ENCODE measurements at places on chromosomes 1 and 21. TPM values are rescaled to one million over a fixed set of nuclear protein-coding genes. Genes with fewer than 3 reads are reported as not detected.

Gene PRR9
- 0.33 TPM for polyA plus RNA-seq

Gene DMBX1
- polyA plus RNA-seq, result not detected

Gene FOXD3
- polyA plus RNA-seq, result not detected

DNA sequence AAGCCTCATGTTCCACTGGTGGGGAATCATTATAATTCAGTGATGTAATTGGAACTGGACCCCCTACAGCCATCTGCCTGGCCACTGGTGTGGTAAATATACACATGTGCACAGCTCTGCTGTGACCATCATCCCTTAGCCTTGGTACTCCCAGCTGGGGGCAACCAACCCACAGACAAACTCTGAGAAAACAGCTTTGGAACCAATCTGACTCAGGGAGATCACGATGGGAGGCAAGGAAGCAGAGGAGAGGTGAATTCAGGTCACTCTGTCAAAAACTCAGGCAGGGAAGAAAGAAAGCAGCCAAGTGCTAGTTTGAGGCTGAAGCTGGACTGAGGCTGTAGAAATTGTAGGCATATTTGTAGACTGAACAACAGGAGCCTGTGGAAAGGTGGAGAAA is 197.8 kb upstream of the GALNT2 start:
- no peak for DNase-seq

Gene NBPF12
- polyA plus RNA-seq, result 5.6 TPM

DNA sequence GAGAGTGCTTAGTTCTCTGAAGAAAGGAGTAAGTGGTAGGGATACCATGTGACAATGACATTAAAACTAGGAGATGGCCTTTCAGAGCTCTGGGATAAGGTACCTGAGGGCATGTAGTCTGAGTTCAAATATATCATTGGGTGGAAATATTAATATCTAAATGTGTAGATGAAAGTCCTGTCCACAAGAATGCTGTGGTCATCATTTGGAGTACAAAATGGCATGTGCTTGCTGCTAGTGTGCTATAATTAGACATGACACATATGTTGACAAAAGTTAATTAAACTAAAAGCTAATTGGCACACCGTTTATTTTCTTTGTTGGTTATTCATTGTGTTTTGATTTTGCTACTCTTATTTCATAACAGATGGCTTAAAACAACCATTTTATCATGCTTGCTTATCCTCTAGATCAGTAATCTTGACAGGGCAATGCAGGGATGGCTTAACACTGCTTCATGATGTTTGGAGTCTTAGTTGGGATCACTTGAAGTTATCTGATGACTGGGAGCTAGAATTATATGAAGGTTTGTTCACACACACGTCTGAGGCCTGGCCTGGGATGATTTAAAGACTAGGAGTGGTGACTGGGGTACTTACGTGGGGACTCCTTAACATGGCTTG is 31.0 kb downstream of the CC2D1B start:
- DNase-seq, result no peak

Gene F5
- 20.4 TPM for polyA plus RNA-seq

Gene RABIF
- 14.7 TPM for polyA plus RNA-seq

DNA sequence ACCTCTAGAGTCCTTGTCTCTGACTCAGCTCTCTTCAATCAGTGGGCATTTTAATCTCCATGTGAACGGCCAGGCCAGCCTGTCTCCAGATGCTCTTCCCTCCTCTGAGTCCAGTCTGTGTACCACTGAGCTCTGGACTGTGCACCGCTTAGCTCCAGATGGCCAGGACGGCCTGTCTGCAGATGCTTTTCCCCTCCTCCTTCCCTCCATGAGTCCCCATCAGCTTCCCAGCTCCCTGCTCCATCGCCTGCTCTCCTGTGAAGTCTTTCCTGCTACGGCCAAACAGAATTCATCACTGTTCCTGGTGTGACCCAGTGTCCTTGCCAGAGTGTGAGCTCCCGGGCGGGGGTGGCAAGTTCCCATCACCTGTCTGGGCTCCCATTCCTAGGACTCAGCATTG is 42.0 kb downstream of the STUM start:
- no peak for DNase-seq

DNA sequence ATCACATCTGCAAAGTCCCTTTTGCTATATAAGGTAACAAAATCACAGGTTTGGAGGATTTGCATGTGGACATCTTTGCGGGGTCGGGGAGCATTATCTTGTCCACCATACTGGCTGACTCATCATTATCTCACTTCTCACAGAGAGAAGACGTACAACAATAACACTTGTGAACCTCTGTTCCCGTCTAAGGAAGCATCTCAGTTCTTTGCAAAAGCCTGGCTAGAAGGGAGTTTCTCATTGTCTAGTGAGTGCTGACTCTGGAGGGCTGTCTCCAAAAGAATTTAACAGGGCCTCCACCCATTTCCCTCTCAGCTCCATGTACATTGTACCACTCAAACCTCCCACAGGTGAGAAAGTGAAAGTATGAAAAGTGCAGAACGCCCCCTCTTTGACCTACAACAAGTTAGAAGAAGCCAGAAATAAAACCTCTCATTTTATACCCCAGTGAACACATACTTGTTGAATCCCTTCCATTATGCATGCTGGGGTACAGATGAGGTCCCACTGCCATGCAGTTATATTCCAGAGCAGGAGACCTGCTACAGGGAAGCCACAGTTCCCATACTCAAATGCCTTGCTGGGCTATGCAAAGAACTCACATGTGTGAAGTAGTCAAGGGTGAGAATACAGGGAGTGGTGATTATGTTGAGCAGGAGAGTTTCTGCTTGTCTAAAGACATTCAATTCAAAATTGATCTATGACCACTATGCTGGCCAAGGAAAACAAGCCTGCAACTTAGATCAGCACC is 121.7 kb upstream of the PRDX6 start:
- DNase-seq, result no peak

DNA sequence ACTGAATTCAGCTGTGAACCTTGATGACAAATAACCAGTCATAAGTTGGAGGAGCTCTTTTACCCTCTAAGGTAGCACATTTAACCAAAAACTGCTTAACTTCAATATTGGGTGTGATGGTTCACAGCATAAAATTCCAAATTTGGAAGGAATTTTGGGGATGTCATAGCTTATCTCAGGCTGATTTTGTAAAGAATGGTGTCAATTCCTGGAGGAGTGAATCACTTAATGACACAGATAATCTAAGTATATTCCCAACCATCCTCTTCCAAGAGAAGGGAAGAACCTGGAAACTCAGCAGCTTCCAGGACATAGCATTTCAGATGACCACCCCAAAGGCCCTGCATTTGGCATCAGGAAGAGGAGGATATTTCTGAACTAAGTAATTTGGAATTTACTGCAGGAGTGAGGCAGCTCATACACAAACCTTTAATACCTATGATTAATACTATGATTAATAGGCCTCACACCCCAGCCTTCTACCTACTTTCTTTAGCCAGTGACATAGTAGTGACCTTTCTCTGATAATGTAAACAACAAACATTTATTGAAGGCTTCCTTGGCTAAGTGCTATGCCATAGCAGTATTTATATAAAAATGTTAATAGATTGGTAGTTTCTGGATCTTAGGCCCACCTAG is 14.5 kb downstream of the GLUL start:
- no peak for DNase-seq

GRCh38 chr1:15835205-15835740 is 12.2 kb upstream of the SPEN start:
- DNase-seq, result no peak

GRCh38 chr21:28309596-28309995 is 683.1 kb downstream of the LTN1 start:
- DNase-seq, result no peak

Gene NBPF4
- not detected for polyA plus RNA-seq

Gene DCST2
- 0.40 TPM for polyA plus RNA-seq

DNA sequence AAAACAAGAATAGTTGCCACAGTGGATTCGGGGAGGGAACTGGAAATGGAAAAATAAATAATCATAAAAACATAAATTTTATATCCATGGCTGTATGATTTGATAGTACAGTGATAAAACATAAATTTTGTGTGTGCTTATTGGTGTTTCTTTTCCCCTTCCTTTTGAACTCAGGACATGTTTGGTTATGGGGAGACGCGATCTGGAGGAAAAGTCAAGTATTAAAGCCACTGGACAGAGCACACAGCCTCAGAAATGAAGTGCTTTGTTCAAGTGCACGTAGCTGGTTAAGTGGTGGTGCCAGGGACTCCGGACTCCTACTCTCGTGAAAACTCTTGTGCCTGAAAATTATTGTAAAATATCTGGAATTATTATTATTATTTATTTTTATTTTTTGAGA is 9.7 kb upstream of the HMGCS2 start:
- no peak for DNase-seq

DNA sequence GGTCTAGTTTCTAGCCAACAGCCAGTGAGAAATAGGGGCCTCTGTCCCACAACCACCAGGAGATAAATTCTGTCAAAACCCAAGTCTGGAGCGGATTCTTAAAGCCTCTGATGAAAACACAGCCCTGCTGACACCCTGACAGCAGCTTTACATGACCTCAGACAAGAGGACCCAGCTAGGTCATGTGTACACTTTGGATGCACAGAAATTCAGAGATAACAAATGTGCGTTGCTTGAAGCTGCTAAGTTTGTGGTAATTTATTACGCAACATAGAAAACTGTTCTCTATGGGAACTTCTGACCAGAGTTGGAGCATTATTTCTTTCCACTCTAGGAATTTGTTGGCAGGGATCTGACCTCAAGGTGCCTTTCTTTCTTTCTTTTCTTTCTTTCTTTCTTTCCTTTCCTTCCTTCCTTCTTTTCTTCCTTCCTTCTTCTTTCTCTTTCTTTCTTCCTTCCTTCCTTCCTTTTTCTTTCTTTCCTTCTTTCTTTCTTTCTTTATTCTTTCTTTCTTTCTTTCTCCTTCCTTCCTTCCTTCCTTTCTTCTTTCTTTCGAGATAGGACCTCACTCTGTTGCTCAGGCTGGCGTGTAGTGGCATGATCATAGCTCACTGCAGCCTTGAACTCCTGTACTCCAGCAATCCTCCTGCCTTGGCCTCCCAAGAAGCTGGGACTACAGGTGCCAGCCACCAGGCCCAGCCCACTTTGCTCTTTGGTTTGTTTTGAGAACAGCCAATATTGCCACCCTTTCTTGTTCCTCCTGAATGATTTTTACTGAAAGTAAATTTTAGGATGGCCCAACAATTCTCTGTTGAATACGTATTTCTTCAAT is 14.9 kb upstream of the HMGCS2 start:
- peak; percentile 54 for DNase-seq

DNA sequence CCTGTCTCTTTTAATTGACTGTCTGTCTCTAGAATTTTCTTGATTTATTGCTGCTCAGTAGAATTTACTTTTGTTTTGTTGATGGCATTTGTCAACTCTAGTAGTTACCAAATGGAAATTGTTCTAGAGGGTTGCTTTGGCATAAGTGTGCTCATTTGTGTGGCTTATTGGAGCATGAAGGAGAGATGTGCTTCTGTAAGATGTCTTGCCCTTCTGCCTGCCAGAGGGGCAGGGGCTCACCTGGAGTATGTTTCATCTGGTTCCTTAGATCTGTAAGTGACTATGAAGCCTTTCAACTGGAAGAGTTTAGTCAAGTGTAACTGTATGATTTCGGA is 345.5 kb downstream of the DISC1 start:
- no peak for DNase-seq

- no peak for DNase-seq
These were observed 76.7 kb upstream of the SCCPDH start for GRCh38 chr1:246647513-246647912.

- DNase-seq, result no peak
These were observed 30.6 kb downstream of the KIF14 start for GRCh38 chr1:200590001-200590400.

- no peak for DNase-seq
These were observed 352.0 kb upstream of the KAZN start for GRCh38 chr1:14246471-14246870.

DNA sequence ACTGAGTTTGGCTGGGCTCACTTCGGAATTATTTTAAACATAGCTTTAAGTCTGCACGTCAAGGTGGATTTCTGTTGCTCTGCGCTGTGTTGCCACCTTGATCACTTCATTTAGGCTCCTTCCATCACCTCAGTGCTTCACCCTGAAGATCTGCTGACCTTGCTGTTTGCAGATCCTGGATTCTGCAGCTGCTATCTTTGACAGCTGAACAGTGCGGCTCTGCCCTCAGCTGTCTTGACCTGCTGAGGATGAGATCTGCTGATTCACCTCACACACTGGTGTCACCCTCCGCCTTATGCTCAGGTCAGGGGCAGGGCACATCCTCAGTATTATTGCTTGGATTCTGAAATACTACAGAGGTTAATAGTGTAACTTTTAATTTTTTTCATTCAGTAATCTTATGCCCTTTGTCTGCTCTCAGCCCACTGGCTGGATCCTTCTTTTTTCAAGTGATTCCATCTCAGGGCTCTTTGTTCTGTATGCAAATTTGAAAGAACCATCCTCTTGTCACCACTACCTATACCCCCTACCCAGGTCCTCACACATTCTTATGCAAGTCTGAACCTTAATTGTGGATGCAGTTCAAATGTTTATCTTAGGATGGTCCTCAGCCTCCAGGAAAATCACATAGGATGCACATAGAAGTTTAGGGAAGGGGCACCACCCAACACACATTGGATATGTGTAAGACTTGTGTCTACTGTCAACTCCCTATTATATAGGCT is 364.0 kb downstream of the OLFM3 start:
- no peak for DNase-seq

GRCh38 chr1:168964478-168964877 is 142.0 kb upstream of the ATP1B1 start:
- DNase-seq, result no peak

DNA sequence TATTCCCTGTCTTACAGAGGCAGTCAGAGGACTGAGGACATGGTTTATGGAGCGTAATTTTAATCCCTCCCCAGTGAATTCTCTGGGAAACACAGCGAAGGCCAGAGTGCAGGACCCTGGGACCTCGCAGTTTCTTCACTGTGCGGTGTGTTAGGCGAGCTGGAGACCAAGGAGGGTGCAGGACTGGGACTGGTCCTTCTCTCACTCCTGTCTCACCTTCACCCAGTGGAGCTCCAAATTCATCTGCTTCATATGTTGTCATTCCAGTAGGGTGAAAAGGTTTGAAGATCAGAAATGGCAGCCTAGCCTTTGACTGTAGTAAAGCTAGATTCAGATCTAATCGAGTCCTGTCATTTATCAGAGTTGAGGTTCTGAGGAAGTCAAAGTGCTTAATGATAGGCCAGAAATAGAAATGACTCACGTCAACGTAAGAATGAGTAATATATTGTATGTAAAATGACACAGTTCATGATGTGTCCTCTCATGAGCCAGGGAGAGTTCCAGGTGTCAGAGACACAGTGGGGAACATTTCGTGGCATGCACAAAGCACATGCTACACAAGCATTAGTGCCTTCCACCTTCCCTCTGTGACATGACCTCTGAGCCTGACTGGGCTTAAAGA is 647.5 kb downstream of the SMYD3 start:
- no peak for DNase-seq

- no peak for DNase-seq
These were observed 10.6 kb downstream of the SOD1 start for GRCh38 chr21:31670070-31670469.

GRCh38 chr1:208201229-208201628 is 43.0 kb downstream of the PLXNA2 start:
- peak; percentile 84 for DNase-seq

Gene PNRC2
- polyA plus RNA-seq, result 75.4 TPM

GRCh38 chr1:3561702-3562101 is 49.6 kb downstream of the MEGF6 start:
- DNase-seq, result no peak

Gene TAS1R3
- polyA plus RNA-seq, result 0.42 TPM

- DNase-seq, result peak; percentile 71
These were observed 3.9 kb upstream of the P3R3URF start for GRCh38 chr1:46180082-46180616.

Gene CFAP126
- not detected for polyA plus RNA-seq
